ENCODE measurements at places on chromosomes 4 and X.

GRCh38 chrX:27598312-27598711, 8.2 kb downstream of the DCAF8L2 start:
- no peak for DNase-seq

DNA sequence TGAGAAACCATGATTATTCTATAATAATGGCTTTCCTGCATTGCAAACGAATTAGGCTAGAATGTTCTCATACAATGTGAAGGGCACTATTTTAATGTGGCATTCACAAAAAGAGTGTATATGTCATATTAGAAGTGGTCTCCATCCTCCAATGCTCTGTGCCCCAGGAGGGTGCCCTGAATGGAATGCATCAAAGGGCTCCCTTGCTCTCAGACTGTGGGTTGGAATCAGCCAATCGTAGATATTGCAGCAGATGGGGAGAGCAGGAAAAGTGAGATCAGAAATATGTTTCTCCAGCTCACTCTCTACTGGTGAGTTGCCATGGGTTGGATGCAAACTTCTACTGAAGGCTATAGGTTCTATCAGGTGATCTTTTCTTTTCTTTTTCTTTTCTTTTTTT, 11.9 kb upstream of the NSUN7 start:
- DNase-seq, result no peak

- peak; percentile 79 for DNase-seq
These were observed 34.7 kb downstream of the SLC25A5 start for GRCh38 chrX:119502727-119503483.

GRCh38 chr4:85603437-85604336, 128.7 kb downstream of the ARHGAP24 start:
- no peak for DNase-seq

DNA sequence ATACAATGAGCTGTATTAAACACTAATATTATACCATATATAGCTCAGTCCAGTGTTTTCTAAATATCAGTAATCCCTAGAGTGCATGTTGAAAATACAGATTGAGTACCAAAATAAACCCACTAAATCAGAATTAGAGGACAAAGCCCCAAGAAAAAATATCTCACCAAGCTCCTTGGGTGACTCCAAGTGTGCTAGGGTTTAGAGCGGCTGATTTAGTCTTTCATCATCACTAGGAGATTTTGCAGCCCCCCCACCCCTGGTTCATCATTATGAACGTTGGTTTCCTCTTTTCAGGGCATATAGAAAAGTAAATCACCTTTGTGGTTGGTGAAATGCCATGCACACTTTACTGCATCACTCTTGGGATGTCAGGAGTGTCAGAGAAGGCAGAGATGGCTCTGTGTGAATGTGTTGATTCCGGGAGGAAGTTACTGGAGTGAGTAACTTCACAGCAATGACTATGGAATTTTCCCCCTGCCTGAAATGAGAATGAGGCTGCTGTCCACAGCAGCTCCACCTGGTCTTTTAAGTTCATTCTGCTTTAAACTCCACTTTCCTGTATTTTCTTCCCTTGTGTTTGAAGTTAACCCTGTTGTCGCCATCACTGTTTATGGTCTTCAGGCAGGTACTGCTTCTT, 25.2 kb upstream of the ANAPC4 start:
- DNase-seq, result no peak

DNA sequence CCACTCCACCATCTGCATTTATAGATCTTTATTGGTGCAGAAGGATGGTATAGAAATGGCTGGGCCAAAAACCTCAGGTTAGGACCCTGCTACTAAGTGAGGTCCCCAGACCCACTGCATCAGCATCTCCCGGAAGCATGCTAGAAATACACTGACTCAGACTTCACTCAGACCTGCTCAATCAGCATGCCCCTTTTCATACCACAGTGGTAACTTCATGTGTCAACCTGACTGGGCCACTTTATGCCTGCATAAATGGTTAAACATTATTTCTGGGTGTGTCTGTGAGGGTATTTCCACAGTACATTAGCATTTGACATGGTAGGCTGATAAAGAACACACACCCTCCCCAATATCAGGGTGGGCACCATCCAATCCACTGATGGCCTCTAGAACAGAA, 118.6 kb upstream of the VCX3B start:
- no peak for DNase-seq

GRCh38 chrX:131066237-131066636, 8.1 kb downstream of the ARHGAP36 start:
- no peak for DNase-seq

- no peak for DNase-seq
These were observed 476.2 kb downstream of the PCDH19 start for GRCh38 chrX:99933865-99934264.

DNA sequence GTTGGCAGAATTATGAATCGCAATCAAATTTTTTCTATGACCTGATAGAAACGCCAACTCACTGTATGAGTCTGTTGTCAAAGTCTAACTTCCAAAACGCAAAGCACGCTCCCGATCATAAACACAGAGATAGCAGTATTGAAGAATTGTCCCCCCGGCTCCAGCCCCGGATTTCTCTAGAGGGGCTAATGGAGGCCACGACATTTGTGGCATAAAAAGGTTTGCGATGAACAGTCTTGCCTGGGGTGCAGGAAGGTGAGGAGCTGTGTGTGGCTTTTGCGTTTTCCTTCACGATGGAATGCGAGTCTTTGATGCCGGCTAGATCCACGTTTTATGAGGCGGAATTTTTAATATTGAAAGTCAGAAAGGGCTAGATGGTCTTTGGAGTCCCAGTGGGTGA, 183.0 kb downstream of the CRLF2 start:
- no peak for DNase-seq

DNA sequence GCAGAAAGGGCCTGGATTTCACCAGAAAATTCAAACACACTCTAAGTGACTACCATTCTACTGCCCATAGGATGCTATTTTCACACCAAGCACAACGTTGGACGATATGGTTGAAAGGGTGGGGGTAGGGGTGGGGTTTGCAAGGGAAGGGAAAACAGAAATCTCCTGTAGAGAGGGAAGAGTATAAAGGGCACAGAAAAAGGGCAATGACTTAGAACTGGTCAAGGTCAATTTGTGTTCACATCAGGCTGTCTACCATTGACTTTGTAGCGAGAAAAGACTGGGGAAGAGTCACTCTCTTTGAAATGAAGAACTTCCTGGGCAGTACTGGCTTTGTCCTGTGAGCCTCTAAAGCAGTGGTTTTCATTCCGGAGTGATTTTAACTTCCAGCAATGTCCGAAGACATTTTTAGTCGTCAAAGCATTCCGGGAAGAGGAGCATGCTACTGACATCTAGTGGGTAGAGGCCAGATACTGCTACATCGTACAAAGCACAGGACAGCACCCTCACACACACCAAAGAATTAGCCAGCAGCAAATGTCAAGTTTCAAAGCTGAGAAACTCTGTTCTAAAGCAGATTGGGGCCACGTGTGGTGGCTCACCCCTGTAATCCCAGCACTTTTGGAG, 48.4 kb upstream of the SLC7A3 start:
- DNase-seq, result no peak

- no peak for DNase-seq
These were observed 21.7 kb downstream of the PDLIM3 start for GRCh38 chr4:185513489-185514181.

DNA sequence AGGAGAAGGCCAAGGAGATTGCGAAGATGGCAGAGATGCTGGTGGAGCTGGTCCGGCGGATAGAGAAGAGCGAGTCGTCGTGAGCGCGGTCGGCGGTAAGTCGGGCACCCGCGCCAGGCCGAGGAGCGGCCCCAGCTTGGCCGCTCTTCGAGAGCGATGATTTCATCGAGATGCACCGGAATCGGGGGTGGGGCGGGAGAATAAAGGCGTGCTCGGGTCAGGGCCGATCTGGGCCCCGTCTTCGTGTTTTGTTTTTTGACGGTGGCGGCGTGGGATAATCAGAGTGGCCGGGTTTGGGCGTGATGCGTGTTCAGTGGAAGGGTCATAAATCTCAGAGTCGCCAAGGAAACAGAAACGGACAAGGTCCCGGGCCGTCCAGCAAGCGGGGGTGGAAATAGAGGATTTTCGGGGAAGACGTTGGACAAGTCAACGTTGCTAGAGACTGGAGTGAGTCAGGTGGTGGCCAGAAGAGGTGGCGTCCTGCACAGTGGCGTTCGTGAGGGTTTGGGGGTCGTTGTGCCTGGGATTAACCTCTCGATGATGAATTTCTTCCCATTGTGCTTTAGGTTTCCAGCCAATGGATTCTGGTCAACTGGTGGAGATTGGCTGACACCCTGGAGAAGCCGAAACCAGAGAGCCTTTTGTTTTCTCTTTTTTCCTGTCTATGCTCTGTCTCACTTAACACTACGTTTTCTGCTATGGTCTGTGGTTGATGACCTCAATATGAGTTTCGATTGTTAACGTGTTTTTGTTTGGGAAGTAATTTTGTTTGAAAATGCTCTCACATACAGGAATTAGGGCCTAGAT, 882 bp downstream of the MRFAP1 start:
- peak; percentile 57 for DNase-seq

- peak; percentile 63 for DNase-seq
These were observed 94.7 kb downstream of the SEL1L3 start for GRCh38 chr4:25767877-25768725.

DNA sequence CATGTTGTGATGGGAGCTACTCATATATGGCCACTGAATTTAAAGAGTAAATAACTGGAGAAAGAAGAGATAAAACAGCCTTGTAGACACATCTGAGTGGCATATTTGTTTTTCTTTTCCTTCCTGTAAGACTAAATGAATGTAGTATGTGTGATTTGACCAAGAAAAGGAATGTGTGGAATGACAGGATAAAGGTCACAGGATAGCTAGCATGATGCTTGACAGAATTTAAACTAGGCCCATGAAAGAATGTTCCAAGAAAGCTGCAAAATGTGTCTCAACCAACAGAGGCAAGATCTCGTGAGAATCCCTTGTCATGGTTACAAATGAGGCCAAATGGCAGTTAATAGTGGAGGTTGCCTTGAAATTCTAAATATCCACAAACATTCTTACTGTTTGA, 137.0 kb downstream of the KCNIP4 start:
- no peak for DNase-seq

DNA sequence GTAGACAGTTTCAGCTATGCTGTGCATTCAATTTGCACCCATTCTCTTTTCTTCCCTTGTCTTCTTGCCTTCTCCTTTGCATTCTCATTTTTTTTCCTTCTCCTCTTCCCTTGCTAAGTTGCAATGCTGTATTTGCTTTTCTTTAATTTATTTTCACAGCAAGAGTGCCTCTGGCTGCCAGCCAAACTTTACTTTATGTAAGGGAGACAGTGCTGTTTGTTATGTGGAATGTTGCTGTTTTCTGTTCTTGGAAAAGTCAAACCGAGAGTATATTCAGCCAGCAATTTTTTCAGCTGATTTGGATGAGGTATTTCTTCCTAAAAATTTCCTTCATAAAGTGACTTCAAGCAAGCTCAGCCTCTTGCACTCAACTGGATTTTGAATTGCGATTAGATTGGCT, 1293.4 kb downstream of the ARAP2 start:
- no peak for DNase-seq

DNA sequence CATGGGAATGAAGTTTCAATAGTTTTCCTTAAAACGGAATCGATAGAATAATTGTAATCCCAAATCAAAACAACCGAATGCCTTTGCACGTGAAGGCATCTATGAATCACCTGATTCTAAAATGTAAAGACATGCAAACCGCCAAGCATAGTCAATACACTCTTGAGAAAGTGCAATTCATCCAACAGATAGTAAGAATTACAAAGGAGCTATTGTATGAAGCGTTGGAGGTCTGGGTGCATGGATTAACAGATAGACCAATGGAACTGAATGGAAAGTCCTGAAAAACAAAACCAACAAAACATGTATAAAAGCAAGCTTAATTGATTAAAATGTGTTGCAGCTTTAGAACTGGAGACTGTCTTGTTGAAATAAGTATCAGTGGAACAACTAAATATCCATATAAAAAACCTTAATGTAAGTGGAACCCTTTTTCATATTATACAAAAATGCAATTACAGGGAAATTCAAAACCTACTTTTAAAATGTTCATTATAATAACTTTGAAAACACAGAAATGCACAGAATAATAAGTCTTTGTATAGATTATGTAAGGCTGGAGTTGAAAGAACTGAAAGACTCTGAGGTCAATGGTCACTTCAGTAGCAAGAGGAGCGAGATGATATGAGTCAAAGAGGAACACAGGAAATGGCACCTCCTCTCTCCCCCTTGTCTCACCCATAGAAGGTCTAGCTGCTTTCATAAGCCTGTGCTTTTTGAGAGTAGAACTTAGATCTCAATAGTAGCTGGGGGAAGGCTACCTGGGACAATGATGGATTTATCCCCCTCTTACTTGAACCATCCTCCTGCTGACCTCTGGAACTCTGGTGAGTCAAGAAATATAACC, 20.1 kb downstream of the MAGEC2 start:
- no peak for DNase-seq

- no peak for DNase-seq
These were observed 31.8 kb upstream of the IQSEC2 start for GRCh38 chrX:53312946-53313727.

DNA sequence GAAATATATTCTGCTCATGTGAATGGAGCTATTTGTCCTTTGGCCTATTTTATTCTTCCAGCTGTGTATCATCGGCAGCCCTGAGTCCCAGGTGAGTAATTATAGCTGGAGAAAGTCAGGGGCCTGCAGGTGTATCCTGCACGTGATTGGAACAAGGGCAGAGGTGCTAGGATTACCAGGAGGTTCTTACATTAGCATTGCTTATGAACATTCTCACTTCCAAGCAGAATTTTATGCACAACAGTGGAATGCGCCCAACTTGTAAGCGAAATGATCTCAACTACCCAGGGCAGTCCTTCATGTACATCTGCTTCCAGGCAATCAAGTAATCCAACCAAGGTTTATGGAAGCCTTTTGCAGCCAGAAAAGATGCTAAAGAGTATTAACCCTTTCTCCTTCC, 68.9 kb upstream of the NRK start:
- DNase-seq, result no peak

DNA sequence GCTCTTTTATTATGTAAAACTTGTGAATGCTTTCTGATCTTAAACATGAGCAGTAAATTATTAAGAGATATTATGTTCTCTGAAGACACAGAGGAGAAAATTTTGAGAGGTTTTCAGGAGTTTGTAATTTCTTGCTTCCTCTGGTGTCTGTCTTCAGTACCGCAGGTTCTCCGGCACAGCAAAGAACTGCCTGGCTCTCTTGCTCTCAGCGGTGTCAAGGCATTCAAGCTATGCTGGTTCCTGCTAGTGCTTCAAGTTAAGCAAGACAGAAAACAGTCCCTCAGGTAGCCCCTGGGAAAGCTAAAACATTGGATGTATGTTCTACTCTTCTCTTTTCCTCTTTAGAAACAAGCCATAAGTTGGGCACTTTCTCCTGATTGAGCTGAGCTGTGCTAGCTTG, 120.2 kb upstream of the CENPE start:
- no peak for DNase-seq

DNA sequence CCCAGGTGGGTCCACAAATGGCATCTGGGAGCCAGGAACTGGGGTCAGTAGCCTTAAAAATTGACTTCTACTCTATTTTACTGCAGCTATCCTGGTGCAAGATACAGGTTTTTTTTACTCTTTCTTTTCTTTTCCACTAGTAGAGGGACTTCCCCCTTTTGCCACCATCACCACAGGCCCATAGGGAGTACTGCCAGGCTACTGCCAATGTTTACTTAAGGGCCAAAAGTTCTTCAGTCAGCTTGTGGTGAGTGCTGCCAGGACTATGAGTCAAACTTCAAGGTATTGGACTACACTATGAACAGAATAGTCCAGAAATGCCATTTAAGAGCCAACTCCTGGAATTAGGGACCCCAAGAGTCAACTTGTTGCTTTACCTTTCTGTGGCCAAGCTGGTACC, 94.7 kb downstream of the EDA2R start:
- no peak for DNase-seq

- no peak for DNase-seq
These were observed 5.3 kb upstream of the CCDC158 start for GRCh38 chr4:76426272-76426671.

Data from upper lobe of left lung (tissue), 6 donors.